ENCODE measurements at places on chromosomes 4 and X. TPM values are rescaled to one million over a fixed set of nuclear protein-coding genes. Genes with fewer than 3 reads are reported as not detected.

IL9R gene
- total RNA-seq = 0.19 TPM

RBM47 gene
- total RNA-seq = 2.0 TPM

UGT2B7 gene
- 0.85 TPM for total RNA-seq

HTATSF1 gene
- 30.7 TPM for total RNA-seq

IL3RA gene
- total RNA-seq = 0.19 TPM

RENBP gene
- 2.3 TPM for total RNA-seq

SYTL5 gene
- total RNA-seq = 1.4 TPM

ANOS1 gene
- total RNA-seq = 2.1 TPM

RGN gene
- total RNA-seq = 2.8 TPM

NRK gene
- total RNA-seq = under 0.01 TPM

CCKAR gene
- under 0.01 TPM for total RNA-seq

MYL5 gene
- total RNA-seq = 10.7 TPM

NIPAL1 gene
- total RNA-seq = 2.9 TPM

HSD17B13 gene
- under 0.01 TPM for total RNA-seq

MFSD8 gene
- total RNA-seq = 12.3 TPM

XG gene
- total RNA-seq = 2.5 TPM

ARHGAP6 gene
- 4.4 TPM for total RNA-seq
